ENCODE measurements at places on chromosomes 5 and 9.

DNA sequence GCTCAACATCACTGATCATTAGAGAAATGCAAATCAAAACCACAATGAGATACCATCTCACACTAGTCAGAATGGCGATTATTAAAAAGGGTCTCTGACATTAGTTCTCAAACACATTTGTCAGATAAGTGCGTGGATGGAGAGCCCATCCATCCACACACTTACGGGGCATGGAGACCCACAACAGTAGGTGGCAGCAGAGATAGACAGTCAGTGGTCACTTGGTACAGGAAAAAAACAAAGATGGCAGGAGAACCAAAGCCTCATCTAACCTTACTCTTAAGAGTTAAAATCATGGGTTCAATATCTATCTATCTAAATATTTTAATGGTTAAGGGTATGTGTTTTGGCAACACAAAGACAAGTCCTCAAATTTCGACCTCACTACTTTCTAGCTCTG is 1378.7 kb upstream of the C9orf72 start:
- DNase-seq, result no peak

DNA sequence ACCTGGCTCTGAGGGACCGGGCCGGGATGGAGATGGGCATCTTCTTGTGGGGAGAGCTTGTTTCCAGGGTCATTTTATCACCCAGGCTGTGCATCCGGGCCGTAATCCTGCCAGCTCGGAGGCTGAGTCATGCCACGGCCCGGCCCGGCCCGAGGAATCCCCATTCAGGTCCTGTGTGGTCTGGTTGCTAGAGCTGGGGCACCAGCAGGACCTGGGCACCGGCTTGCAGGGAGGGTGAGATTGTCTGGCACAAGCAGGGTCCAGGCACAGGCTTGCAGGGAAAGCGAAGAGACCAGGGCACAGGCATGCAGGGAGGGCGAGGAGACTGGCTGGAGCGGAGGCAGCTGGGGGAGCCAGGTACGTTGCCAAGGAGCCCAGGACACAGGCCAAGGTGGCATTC is 106.8 kb downstream of the RXRA start:
- DNase-seq, result no peak

GRCh38 chr9:19156805-19157204 is 29.5 kb upstream of the PLIN2 start:
- no peak for DNase-seq

GRCh38 chr5:11182441-11183080 is 421.5 kb upstream of the DAP start:
- DNase-seq, result peak; percentile 48

DNA sequence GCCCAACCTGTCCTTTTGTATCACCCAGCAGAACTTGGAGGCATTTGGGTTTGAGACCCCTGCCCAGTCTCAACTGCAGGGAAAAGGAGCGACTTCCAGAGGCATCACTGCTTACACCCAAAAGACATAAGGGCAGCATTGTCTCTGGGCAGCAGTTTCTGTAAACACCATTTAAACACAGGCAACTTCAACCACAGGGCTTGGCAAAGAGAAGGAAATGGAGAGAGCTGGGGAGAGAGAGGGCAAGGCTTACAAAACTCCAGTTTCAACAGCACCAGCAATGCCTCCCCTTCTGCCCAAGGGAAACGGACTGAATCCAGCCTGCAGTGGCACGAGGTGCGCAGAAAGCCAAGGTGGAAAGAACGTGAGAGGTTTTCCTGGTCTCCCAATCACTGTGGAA is 147.6 kb downstream of the ROR2 start:
- DNase-seq, result no peak

- no peak for DNase-seq
These were observed 147.1 kb downstream of the ZNF608 start for GRCh38 chr5:124599028-124599973.

- DNase-seq, result no peak
These were observed 20.9 kb downstream of the C9orf57 start for GRCh38 chr9:72039532-72039931.

DNA sequence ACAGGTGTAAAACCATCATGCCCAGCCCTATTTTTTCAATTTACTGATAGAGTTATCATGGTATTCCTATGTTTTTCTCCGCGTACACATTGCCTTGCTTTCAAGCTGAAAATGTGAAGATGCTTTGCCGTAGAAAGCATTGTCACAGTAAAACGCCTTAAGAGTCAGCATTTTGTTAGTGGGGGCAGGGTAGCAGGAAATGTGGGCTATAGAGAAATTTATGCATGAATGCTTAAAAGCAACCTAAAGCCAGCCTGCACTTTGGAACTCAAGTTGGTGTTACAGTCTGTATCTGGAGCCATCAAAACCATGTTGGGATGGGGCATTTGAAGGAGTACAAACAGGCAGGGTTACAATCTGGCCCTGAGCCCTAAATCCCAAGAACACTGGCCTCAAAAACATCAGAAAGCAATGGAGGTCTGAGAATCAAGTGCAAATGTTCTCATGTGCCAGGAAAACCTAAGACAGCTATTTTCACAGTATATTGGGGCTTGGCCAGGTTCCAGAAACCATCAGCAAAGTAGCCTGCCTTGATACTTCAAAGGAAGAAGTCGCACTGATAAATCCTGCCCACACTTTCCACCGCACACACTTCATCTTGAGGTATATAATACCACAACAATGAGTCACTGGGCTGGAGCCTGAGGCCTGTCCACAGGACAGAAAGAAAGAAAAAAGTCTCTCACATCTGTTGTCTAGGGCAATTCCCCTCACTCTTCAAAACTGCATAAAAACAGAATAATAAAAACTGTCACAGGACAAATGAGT is 313.8 kb downstream of the ENC1 start:
- peak; percentile 81 for DNase-seq

DNA sequence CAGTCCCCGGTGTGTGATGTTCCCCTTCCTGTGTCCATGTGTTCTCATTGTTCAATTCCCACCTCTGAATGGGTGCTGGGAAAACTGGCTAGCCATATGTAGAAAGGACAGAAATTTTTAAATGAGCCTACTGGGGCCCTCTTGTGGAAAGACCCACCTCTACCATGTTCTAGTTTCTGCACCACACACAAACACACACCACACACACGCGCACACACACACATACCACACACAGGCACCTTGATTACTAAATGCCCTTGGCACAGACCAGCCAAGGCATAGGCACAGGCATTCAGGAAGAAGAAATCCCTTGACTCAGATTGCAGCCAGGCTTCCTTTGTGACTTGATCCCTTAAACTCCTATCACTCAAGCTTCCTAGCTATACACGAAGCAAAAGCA is 60.5 kb downstream of the SIL1 start:
- no peak for DNase-seq

GRCh38 chr5:14824499-14824898 is 47.1 kb downstream of the ANKH start:
- no peak for DNase-seq

DNA sequence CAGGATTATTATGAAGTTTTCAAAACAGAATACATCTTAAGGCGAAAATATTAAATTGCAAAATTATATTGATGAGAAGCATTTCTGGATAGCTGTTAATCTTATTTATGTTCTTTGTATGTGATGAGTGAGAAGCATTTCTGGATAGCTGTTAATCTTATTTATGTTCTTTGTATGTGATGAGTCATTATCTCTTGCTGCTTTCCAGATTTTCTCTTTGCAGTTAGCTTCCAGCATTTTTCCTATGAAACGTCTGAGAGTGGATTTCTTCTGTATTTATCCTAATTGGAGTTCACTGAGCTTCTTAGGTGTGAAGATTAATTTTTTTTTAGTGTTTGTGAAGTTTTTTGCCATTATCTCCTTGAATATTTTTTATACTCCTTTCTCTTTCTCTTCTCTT is 8.2 kb downstream of the TMEM232 start:
- DNase-seq, result no peak

- no peak for DNase-seq
These were observed 51.2 kb downstream of the ADAMTS19 start for GRCh38 chr5:129511291-129511690.

DNA sequence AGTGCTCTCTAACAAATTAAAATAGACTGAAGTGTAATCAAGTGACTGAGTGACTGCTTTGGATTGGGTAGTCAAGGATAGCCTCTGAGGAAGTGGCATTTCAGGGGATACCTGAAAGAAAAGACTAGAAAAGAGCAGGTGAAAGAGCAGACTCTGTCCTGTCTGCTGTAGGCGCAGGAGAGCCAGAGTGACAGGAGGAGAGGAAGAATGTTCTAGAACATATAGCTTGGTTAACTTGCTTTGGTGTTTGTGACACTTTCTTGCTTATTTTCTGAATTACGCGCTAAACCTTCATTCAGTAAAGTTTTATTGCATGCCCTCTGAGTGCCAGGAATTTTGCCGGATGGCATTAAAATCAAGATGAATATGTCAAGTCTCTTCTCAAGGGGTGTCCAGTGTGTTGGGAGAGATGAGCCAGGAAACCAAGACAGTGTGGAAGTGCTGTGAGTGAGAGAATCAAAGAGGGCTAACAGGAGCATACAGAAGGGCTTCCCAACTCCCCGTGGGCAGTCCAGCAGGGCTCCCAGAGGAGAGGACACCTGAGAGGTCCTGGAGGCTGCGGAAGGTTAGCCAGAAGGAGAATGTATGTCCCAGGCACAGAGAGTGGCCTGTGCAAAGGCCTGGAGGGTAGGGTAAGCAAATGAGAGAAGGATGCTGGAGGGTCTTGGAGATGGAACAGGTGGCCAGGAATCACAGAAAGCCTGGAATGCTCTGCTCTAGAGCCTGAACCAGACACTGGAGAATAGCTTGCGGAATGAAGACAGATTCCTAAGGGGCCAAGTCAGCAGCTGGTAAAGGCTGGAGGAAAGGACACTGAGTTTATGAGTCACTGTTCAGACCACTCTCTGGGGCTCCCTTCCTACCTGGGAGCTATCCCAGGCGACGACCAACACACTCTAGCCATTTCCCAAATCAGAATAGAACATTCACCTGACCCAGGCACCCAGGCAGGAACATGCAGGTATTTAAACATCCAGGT is 59.3 kb downstream of the SLC22A5 start:
- DNase-seq, result peak; percentile 78

- no peak for DNase-seq
These were observed 10.3 kb downstream of the SLC28A3 start for GRCh38 chr9:84330246-84330645.

- DNase-seq, result no peak
These were observed at the start of gene GRXCR2 for GRCh38 chr5:145872914-145873313. Gene GRXCR2, minus strand, starts transcription at chr5:145873014. Its CDS starts 46 bp downstream, at chr5:145872968.

- DNase-seq, result no peak
These were observed 220.0 kb downstream of the SLC12A2 start for GRCh38 chr5:128303593-128303992.

DNA sequence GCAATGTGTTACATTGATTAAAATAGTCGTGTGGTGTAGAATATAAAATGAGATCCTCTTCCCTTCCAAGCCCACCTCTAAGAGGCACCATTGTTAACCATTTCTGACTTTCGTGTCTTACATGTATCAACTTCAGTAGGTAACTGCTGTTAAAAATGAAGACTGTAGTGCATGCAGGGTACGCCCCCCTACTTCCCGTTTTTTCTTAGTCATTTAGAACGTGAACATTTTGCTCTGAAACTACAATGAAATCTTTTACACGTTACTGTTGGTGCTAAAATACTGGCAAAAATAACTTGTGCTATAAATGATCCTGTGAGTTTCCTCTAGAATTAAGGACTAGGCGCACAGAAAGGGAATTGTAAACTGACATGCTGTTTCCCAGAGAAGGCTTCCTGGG is 41.5 kb downstream of the WNK2 start:
- DNase-seq, result no peak

- DNase-seq, result no peak
These were observed 84.9 kb downstream of the GDNF start for GRCh38 chr5:37754976-37755375.

DNA sequence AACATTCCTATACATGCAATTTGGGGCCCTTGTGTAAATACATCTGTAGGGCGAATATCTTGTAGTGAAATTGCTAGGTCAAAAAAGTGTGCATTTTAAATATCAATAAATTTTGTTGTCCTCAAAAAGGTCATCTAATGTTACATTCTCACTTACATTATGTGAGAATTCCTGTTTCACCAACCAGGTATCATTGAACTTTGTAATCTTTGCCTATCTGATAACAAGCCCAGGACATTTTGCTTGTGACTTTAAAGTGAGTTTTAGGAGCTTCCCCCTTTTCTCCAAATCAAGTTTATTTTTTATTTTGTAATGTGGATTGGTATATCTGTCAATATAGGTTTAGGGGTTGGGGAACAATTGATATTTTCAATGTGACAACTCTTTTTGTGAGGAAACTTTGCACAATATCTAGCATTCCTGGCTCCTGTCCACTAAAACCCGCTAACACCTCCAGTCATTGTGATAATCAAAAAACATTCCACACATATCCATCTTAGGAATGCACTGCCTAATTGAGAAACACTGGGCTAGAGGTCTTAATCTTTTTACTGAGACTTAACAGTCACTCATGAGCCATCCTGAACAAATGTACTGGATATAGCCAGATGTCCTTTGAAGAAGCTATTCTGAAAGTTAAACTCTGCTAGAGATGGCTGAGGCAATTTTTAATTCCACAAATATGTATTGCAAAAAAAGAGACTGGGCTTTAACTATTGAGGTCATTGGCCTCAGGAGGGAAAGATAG is 72.5 kb upstream of the SLC1A1 start:
- DNase-seq, result no peak

GRCh38 chr5:57406641-57407040 is 76.0 kb downstream of the ACTBL2 start:
- DNase-seq, result no peak

DNA sequence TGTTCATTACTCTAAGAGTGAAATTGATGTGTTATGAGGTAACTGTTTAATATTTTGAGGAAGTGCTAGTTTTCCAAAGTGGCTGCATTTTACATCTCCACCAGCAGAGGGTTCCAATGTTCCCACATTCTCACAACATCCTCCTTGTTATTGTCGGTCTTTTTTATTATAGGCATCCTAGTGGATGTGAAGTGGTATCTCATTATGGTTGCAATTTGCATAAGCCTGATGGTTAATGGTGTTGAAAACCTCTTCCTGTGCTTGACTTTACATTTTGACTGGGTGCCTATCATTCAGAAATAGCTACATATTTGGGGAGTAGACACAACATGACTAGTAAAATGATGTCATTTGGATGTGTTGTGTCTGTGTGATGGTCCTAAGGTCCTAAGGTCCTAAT is 143.6 kb downstream of the MRPS30 start:
- DNase-seq, result peak; percentile 29
